IPS-NIHi11 (cell line): ENCODE measurements at places on chromosomes 16 and 17.

- DNase-seq: no peak
Observed at GRCh38 chr17:4534515-4534914, 20.7 kb downstream of the MYBBP1A start.

GRCh38 chr16:56282451-56282850, 91.2 kb downstream of the GNAO1 start:
- DNase-seq: no peak

GRCh38 chr16:24577167-24577566, 37.8 kb downstream of the RBBP6 start:
- DNase-seq: no peak

DNA sequence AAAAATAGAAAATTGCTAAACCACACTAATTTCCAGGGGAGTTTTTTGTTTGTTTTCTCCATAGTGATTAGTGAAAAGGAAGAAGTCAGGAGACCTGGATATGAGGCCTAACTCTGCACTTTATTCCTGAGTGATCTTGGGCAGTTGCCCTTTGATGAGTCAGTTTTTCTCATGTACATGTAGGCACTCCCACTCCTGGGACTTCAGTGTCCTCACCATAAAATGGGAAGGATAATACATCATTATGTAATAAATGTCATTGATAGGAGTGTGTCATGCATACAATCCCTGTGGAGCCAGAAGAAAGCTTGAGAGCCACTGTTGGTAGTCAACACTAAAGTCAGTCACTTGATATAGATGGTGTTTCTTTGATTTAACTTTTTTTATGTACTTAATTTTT, 32.5 kb downstream of the WIPF2 start:
- no peak for DNase-seq

DNA sequence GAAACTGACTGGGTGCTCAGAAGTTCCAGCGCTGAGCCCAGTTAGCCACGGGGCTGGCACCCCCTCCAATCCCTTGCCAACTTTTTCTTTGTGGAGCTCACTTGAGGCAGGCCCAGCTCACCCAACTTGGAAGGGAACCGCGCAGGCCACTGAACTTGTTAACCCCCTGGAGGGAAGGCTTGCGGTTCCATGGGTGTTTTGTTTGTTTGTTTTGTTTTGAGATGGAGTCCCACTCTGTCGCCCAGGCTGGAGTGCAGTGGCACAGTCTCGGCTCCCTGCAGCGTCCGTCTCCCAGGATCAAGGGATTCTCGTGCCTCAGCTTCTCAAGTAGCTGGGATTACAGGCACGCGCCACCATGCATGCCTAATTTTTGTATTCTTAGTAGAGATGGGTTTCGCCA, 34.1 kb upstream of the NDRG4 start:
- no peak for DNase-seq

- no peak for DNase-seq
Observed at GRCh38 chr16:70511833-70512232, 11.5 kb downstream of the COG4 start.

- peak; percentile 18 for DNase-seq
Observed at GRCh38 chr16:54585094-54585997, 298.8 kb upstream of the IRX3 start.

DNA sequence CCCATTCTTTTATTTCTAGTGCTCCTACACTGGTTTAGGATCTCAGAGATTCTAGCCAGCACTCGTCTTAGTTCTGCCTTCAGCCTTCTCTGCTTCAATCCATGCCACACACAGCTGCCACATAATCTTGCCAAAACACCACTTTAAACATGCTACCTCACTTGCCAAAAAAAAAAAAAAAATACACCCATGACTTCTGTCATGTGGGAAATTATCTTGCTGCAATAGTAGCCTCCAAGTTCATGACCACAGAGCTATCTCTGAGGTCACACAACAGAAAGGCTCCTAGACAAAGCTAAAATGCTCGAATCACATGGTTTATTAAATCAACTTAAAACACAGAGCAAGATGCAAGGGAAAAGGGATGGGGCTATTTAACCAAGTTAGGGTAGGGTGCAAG, 18.1 kb downstream of the FZD2 start:
- no peak for DNase-seq

GRCh38 chr17:27342059-27342458, 48.1 kb downstream of the WSB1 start:
- DNase-seq: no peak

- peak; percentile 46 for DNase-seq
Observed at GRCh38 chr17:40399185-40399584, 18.5 kb downstream of the TOP2A start.

- DNase-seq: no peak
Observed at GRCh38 chr16:86040496-86040895, 141.5 kb downstream of the IRF8 start.

GRCh38 chr17:57276621-57277020, 20.3 kb downstream of the MSI2 start:
- DNase-seq: no peak

DNA sequence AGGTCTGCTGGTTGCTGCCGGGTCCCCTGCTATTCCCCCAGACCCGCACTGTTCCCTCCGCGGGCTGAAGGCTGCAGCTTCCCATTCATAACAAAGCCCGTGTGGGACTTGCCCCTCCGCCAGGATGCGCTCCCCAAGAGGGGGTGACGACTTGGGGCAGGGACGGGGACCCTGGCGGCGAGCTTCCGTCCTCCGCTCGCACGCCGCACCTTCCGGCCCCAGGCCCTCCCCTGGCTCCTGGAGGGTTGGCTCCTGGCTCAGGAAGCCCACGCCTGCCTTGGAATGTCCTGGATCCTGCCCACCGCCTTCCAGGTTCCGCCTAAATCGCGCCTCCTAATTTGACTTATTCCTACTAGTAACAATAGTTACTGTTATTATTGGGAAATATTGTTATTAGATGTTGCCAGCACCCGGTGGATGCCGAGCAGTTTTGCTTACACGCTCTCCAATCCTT, 1.1 kb upstream of the TFAP4 start:
- peak; percentile 81 for DNase-seq

GRCh38 chr17:58615768-58616659, 75.8 kb downstream of the TEX14 start:
- no peak for DNase-seq

GRCh38 chr17:40604327-40605080, 39.2 kb upstream of the CCR7 start:
- no peak for DNase-seq

DNA sequence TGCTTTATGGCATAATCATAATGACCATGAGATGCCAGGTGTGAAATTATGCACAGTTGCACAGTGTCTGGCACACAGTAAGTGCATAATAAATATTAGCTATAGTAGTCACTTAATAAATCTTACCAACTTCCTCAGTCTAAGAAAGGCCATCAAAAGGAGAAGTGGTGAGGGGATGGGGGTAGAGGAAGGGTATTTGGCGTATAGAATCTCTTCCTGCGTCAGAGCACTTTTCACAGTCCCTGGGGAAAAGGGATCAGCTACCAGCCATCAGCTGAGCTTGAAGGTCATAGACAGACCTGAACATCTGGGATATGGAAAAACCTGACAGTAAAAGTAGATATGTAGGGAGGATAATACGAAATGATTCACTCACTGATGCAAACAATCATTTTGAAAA, 5.8 kb downstream of the CRHR1 start:
- DNase-seq: no peak

DNA sequence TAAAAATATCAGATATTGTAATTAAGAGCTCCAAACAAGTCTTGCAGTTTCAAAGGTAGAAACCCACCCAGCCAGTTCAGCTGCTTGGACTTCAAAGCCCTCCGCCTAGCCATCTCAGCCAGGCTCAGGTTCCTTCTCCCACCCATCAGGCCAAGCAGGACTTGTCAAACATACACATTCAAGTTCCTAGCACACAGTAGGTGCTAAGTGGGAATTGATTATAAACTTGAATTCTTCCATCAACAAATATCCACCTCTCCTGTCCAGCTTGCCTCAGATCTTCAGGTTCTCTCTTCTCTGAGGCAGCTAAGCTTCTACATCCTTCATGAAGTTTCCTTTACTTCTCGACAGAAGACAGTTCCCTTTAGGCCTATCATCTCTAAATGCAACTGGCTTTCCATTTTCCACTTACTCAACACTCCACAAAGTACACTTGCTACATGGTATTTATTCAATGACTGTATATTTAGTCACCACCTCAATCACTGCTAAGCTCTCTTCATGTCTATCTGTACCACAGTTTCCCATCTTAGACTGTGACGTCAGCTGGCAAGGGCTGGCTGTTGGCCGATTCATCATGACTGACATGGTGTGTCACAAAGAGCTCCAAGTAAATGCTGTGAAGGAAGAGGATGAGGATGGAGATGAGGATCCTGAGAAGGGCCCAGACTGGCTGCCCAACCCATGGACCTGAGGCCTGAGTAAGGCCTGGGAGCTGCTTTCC, 13.3 kb upstream of the COG7 start:
- no peak for DNase-seq

- no peak for DNase-seq
Observed at GRCh38 chr16:55559233-55559632, 7.3 kb upstream of the CAPNS2 start.

GRCh38 chr16:30623536-30624283, 13.5 kb upstream of the ZNF689 start:
- no peak for DNase-seq

- peak; percentile 57 for DNase-seq
Observed at GRCh38 chr16:381012-381788, 578 bp downstream of the PGAP6 start.

GRCh38 chr17:19298569-19299213, 61.5 kb downstream of the EPN2 start:
- no peak for DNase-seq

- DNase-seq: no peak
Observed at GRCh38 chr16:22621586-22622155, 111.0 kb downstream of the NPIPB5 start.

DNA sequence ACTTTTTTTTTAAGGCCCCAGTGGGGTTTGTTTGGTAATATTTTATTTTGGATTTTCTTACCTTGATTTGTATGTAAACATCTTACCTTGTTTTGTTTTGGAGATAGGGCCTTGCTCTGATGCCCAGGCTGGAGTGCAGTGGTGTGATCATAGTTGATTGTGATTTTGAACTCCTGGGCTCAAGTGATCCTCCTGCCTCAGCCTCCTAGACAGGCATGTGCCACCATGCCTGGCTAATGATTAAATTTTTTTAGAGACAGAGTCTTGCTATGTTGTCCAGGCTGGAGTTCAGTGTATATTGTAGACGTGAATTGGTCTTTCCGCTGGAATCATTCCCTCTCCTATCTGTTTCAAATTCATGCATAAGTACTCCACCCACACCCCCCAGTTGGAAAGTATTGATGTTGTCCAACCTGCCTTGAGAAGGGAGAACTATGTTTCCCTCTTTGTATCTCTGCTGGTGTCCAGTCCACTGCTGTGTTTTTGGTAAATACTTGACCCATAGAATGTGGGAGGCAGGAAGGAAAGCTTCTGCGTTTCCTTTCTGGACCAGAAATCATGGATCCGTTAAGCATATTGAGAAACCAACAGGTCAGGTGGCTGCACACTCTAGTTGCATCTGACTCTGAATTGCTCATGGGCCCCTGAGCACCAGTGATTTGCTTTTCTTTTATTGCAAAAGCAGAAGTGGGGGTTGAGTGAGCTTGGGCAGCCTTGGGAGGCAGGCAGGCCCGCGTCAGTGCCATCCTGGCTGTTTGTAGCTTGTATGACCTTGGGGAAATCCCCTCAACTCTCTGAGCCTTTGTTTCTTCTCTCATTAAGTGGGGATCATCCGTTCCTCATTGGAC, 25.0 kb downstream of the RMI2 start:
- DNase-seq: no peak

GRCh38 chr16:60151987-60152386, 1417.9 kb upstream of the GOT2 start:
- no peak for DNase-seq

DNA sequence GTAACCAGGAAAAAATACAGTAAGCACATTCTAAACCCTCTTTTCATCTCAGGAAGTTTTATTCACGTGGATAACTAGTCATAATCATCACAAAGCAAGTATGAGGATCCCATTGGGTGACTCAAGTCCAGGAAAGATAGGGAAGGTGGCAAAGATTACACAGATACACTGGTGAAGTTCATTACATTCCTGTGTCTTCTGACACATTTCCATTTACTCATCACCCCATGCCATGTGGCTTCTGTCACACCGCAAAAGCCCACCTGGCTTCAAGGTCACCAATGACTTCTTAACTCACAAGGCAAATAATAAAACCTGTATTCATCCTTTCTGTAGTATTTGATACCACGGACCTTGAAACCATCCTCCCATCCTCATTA, 17.0 kb downstream of the HS3ST3A1 start:
- DNase-seq: no peak

- DNase-seq: peak; percentile 65
Observed at GRCh38 chr17:7136266-7136877, 21.8 kb upstream of the ASGR2 start.
